Stimulated activated CD4-positive, alpha-beta T cell treated with anti-CD3 and anti-CD28 coated beads, Interleukin-4, amount 100 ng/mL, for 1 hour (primary cell): ENCODE measurements at places on chromosomes 6 and 20.

DNA sequence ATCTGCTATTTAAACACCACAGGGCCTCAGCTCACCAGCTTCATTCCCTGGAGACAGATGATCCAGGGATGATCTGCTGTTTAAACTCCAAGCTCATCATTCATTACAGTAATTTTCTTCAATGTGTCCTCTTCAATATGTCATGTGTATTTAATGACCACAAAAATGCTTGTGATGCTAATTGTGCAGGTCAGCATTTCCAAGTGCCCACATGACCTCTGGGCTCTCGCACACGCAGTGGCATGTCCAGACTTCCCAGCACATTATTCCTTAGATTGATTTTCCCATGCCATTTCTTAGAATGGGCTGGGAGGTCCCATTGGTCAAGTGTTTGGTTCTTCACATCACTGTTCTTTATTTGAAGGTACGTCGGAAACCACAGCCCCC is 434.4 kb downstream of the HAO1 start:
- no peak for DNase-seq

GRCh38 chr6:3317741-3318211 is 59.0 kb downstream of the PSMG4 start:
- DNase-seq, result no peak

DNA sequence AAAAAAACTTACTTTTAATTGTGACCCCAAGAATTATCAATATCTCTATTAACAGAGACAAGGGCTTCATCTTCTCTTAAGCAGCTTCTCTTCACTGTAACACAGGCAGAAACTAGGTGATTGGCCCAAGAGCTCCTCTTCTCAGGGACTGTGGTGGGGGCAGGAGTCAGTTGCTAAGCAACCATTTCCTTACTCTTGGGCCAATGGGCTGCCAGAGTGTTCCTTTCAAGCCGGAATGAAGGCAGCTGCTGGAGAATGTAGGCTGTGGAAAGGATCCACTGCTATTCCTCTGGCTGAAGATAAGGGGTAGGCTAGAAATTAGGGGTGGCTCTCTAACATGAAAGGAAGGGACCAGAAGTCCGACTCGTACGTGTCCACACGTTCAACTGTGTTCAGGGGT is at the start of gene SEL1L2:
SEL1L2 (minus strand) TSS at position 150 of the 400 bp plus-strand sequence; CDS start at position 70, 80 bp downstream.
- no peak for DNase-seq

- no peak for DNase-seq
Observed at GRCh38 chr6:15434823-15435380, 189.0 kb downstream of the JARID2 start.

GRCh38 chr20:23125159-23125558 is 39.0 kb upstream of the CD93 start:
- DNase-seq, result no peak

DNA sequence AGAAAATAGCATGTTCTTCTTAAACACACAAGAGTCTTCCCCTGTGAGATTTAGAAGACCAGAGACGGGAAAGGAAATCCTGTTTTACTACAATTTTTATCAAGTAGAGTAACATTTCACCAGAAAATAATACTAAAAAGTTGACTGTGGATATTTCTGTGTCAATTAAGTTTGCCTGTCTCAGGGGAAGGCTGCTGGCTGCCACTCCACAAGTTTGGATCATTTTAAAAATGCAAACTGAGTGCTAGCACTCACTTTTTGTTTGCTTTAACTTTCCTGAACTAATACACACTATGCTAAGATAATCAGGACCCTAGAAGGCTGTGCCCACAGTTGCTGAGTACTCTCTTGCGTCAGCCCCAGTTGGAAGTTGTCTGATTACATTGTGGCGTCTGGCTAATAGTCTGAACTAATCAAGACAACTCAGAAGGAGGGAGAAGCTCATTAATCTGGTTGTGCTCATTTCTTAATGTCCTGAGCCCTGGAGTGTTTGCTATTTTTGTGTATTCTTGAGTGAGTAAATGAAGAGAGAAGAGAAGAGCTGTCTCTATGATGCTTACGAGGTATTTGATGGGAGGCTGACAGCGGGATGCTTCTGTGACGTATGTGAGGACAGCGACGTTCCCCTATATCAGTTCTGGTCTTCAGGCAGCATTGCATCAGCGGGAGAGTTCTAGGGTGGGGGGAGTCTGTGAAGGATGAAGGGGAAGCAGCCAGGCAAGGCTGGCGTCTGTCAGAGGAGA is 664.2 kb downstream of the QKI start:
- no peak for DNase-seq

- DNase-seq, result no peak
Observed at GRCh38 chr20:23245553-23246181, 104.9 kb upstream of the NXT1 start.

GRCh38 chr6:13307508-13307995 is 20.8 kb downstream of the TBC1D7 start:
- DNase-seq, result no peak

DNA sequence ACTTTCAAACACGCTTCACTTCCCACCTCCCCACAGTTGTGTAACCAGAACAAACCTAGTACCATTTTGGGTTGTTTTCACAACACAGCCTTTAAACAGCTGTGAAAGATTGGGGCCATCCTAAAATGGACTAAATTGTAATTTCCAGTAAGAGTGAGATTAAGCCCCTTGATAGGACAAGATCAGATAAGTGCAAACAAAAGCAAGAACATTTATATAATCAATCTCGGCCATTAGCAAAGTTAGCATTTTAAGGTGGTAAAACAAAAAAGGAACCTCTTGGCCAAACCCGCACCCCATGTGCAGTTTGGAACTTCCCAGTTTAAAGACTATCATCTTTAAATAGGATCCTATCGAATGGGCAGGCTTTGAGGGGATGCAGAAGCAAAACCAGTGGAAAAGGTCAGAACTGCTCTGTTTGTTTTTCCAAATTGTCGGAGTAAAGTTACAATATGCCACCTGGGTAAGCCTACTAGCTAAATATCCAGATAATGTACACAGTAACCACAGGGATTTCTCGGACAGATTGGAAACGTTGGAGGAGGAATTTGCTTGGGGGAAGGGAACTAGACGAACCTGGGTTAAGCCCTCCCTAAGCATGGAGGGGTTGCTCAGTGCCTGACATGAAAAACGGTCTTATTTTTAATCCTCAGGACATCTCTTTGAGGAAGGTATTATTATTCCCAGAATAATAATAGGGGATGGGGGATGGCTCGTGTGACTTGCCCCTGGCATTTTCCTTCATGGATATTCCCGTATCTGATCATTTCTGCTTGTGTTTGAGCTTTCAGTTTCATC is 159.8 kb upstream of the SALL4 start:
- no peak for DNase-seq

DNA sequence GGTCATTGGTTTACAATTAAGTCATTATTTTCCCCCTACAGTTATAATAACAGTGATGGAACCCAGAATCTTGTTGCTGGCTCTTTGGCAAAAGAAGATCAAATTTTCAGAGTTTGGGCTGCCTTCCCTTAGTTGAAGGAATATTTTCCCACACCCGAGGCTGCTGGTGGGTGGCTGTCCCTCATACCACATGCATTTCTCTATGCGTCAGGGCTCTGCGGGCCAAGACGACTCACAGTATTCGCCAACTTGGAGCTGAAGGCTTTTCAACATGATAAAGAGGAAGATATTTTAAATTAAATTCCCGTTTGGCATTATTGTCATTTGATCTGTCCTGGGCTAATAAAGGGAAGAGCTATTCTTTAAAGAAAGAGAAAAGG is 102.2 kb upstream of the SASH1 start:
- DNase-seq, result no peak

DNA sequence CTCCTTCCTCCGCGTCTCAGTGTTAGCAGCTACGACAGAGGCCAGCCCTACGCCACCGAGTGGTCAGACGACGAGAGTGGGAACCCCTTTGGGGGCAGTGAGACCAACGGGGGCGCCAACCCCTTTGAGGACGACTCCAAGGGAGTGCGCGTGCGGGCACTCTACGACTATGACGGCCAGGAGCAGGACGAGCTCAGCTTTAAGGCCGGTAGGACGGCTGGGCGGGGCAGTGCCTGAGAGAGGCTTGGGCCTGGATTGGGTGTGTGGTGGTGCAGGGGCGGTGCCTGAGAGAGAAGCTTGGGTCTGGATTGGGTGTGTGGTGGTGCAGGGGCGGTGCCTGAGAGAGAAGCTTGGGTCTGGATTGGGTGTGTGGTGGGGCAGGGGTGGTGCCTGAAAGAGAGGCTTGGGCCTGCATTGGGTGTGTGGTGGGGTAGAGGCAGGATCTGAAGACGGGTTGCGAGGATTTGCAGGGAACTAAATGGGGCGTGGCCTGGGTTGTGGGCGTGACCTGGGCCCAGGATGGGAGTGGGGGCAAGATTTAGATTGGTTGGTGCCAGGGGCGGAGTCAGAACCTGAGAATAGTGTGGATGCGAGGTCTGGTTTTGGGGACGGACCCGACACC is 24.4 kb downstream of the SPDEF start:
- peak; percentile 7 for DNase-seq

DNA sequence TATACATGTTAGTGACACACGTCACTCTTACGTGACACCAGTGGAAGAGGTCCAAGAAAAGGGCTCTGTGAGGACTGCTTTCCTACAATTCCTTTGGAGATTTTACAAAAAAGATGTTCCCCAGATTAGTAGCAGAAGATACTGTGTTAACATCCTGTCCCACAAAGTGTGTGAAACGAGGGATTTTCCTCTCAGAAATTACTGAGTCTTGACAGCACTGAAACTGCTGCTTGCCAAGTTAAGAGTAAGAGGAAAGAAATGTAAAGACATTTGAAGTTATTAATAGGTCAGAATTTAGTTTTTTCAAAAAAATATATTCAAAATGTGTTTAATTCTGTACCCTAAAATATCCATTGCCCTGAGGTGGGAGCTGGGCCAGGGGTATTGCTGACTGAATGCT is 58.8 kb upstream of the MAP7 start:
- no peak for DNase-seq

DNA sequence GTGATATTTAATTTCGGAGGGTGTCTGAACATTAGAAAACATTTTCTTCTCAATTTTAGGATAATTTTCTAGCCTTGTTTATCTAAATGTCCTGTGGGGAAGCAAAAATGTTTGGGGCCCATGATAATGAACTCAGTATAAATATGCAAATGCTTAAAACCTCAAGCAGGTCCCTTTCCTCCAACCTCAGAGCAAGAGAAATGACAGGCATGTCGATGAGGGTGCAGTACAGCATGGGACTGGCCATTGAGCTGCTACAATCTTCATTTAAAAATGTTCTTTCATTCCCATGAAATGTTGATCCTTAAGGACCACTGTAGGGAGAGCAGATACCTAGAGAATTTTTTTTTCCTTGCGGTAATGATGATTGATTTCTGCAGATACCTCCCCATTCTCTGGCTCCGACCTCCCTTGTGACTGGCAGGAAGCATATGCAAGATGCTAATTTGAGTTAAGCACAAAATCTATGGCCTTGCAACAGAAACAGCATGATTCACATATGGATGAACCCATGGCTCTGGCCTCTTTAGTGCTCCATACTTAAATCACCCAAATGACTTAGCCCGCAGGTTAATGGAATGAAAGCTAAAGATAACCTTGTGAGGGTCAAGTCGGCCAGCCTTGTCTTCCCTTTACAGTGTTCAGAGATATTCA is 243.3 kb downstream of the SOX4 start:
- no peak for DNase-seq

DNA sequence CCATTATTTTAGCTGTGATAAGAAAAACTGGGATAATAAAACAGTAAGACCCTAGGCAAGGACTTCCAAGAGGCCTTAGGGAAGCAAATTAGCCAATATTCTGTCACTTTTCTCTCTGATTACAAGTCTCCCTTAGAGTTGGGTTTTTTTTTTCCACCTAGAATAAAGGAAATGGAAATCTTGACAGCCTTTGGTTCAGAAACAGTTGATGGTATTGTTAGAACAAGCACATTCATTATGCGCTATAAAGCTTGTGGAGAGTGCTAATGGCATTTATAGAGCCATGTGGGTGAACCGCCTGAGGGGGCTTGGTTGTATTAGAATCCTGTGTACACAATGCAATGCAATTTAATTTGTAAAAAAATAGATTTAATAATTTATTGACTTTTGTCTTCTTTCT is 88.9 kb upstream of the OGFRL1 start:
- no peak for DNase-seq

- DNase-seq, result no peak
Observed at GRCh38 chr6:159606786-159607185, 86.3 kb downstream of the SOD2 start.

DNA sequence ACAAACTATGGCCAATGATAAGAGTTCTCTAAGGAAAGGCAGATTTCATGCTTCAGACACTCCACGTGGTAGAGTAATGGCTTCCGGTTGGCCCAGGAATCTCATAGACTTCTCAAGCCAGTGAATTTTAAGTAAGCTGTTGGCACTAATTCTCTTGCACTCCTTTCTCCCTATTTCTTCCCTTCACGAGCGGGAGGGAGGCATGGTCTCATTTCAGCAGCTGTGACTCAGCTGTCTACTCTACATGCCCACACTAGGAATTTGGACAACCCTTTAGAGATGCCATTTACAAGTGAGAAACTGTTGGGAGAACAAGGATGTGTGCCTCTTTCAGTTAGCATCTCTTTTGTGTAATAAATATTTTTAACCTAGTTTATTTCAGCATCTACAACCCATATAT is 107.7 kb downstream of the PTPRK start:
- DNase-seq, result no peak

DNA sequence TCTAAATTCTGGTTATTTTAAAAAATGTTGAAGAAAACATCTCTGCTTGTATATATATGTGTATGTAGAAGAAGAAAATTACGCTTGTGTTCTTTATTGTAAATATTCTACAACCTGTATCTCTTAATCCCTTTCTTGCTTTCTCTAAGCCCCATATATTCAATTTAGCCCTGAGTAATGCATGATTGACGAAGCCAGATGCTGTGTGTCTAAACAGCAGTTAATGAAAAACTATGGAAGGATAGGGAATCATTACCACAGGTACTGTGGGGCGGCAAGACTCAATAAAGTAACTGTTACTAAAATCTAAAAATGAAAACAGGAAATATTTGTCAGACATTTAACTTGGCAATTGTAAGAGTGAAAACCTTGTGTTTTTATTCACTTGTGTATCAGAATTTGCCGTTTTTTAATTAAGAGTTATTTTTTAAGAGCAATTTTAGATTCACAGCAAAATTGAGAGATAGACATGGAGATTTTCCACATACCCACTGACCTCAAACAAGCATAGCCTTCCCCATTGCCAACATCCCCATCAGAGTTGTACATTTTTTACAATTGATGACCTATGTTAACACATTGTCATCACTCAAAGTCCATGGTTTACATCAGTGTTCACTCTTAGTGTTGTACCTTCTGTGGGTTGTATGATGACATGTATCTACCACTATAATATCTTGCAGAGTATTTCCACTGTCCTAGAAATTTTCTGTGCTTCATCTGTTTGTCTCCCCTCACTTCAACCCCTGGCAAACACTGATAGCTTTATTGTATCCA is 76.7 kb downstream of the BCKDHB start:
- no peak for DNase-seq

DNA sequence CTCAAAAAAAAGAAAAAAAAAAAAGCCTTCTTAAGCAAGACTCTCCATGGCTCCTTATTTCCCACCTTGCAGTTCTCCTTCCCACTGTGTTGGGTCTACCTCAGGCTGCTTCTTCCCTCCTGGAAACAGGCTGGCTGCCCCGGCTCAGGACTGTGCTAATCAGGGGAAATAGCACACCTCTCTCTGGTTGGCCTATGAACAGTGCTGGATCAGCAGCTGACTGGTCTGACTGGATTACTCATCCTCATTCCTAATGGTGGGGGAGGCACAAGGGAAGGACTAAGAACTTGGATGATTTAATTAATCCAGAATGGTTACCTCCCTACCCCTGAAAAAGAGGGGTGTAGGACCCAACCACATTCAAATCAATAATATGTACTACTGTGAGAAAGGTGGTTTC is 3.9 kb upstream of the SRSF3 start:
- no peak for DNase-seq

GRCh38 chr6:40473026-40473425 is 114.1 kb downstream of the LRFN2 start:
- DNase-seq, result no peak

GRCh38 chr6:170027647-170028043 is 263.2 kb downstream of the DLL1 start:
- no peak for DNase-seq
